ENCODE measurements at places on chromosomes 1 and 21.

- no peak for DNase-seq
Measured at GRCh38 chr21:46156378-46156645, 933 bp upstream of the FTCD start.

- no peak for DNase-seq
Measured at GRCh38 chr1:169271098-169271497, 96.5 kb downstream of the NME7 start.

- DNase-seq = no peak
Measured at GRCh38 chr1:53600561-53600960, 138.4 kb downstream of the GLIS1 start.

- no peak for DNase-seq
Measured at GRCh38 chr1:193448682-193449461, 262.5 kb upstream of the B3GALT2 start.

GRCh38 chr1:38336301-38336923, 289.8 kb upstream of the POU3F1 start:
- DNase-seq = no peak

DNA sequence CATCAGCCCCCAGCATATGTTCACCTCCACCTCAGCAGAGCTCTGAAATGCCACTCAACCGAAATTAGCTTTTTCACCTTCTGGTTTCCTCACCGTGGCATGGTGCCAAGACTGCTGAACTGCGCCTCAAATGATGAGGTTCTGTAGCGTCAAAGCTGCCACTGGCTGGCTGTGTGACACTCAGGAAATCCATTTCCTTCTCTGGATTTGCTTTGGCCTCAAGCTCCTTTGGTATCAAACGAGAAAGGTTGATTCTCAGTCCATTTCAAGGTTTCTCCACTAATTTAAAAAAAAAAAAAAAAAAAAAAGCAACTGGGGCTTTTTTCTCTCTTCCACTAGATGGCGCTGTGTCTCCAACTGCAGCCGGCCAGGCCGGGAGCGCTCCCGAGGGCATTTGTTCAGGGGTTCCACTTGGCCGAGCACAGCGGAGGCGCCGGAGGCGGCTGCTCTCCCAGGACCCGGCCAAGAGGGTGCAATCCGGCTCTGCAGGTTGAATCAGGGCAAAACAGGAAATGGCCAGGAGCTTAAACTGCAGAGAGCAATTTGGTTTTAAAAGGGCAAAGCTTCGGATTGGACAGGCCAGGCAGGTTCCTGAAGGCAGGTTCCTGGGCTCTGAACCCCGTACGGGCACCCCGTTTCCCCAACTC, 26.5 kb upstream of the PLA2G2C start:
- DNase-seq = peak; percentile 20

- no peak for DNase-seq
Measured at GRCh38 chr1:52237430-52237829, 95.5 kb downstream of the ZFYVE9 start.

DNA sequence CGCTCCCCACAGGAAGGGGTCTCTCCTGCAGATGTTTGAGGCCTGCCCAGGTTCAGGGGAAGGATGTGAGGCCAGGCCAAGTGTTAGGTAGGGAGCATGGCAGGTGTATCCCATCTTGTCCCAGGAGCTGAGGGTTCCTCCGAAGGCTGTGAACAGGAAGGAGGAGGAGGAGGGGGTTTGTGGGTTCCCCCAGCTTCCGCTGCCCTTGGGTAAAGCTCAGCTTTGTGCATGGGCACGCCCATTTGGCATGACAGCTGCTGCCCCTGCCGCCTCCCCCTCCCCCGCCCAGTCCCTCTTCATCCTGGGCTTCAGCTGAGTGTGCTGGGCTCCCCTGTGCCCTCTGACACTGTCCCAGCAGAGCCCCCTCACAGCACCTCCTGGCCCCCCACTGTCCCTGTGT, 25.5 kb downstream of the TNFRSF8 start:
- no peak for DNase-seq

DNA sequence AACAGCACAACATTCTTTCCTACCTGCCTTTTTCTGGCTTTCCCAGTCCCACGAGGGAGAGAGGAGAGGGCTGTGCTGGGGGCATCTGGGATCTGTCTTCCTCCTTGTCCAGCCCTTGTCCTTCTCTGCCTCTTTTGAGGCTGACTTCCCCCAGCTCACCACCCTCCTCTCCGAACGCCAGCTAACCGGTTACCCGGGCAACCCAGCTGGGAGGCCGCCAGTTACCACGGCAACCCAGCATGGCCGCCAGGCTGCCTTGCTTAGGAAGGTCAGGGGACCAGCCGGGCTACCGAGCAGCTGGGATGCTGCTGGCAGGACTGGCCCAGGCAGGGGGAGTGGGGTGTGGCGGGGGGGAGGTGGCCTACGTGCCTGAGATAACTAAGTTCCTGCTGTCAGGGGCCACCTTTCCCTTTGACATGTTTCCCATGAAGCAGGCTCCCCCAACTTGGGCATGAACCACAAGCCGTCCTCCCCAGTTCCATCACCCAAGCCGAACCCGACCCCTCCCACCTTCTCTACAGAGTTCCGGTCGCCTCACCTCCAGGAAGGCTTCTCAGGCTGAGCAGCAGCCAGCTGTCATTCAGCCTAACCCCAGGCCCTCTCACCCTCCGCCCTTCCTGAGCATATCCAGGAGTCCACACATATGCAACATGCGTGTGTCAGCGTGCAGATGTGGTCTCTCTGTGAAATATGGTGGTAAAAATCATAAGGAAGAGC, 8.7 kb downstream of the PLEKHA6 start:
- DNase-seq = no peak

DNA sequence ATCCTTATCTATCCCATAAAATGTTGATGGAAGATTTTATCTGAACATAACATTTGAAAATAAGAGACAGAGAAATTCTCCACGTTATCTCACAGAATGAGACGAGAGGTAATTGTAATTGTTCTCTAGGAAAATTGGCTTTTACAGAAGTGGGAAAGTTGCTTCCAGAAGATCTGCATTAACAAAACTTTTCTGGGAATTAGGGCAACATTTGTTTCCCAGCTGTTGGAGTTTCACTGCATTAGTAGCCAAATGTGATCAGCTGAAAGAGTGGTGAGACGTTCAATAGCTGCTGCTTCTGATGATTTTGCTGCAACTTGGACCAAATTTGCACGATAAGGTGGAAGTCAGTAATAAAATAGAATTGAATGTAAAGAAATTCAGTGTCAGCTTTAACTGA, 7.6 kb downstream of the CHODL start:
- DNase-seq = no peak

GRCh38 chr21:31366825-31367224, 22.8 kb upstream of the TIAM1 start:
- DNase-seq = no peak

- DNase-seq = no peak
Measured at GRCh38 chr1:43605766-43606165, 44.2 kb upstream of the KDM4A start.

DNA sequence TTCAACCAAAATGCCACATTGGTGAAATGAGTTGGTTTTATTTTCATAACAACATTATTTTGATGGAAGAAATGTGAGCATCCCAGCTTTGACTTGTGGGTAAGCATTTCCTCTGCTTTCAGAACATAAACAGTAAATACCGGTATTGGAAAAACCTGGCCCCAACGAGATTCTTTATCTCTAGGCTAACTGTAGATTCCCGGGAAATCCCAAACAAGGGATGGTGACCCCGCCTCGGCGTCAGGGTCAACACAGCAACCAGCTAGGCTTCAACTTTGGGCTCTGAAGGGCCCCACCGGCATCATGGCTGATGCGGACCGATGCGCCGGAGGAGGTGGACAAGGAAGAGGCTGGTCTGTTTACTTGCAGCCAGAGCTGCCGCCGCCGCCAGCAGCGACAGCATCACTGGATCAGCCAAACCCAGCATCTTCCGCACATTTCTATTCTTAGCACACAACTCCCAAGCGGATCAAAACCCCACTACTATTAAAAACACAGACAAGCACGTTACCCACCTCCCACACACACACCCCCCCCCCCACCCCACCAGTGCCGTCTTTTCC, 1.1 kb downstream of the AKT3 start:
- DNase-seq = peak; percentile 19

DNA sequence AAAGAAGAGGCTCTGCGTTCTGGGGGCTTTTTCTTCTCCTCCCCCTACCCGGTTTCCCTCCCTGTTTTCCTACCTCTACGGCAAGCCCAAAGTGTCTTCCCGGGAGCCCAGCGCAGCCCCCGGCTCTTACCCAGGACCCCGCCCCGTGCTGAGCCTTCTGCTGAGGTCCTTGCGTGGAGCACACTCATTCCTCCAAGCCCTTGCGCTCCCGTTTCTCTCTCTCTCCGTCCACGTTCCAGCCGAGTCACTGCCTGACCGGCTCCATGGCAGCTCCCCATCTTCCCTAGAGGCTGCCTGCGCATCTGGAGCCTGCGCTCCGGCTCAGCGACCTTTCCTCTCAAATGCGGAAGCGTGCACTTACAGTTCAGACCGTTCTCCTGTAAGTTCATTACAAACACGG, 24.9 kb upstream of the PDXK start:
- no peak for DNase-seq

GRCh38 chr1:222777977-222778376, 36.9 kb upstream of the DISP1 start:
- DNase-seq = no peak

- DNase-seq = no peak
Measured at GRCh38 chr1:5713101-5714010, 278.9 kb downstream of the NPHP4 start.

GRCh38 chr1:6261615-6261995, 707 bp upstream of the GPR153 start:
- DNase-seq = no peak

DNA sequence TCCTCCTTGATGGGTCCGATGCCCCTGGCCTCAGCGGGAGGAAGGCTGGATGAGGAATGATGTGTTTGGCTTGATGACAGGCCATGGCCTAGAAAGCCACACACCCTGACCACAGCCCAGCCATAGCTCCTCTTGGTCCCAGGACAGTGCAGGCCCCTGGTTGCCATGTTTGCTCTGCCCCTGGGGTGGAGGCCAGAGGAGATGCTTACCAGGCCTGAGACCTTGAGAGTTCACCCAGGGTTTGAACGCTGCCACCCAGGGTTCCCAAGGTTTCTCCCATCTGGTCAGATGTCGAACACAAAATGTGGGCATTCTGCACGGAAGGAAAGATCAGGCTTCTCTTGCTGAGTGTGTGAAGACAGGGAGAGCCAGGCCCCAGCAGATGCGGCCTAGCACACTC, 2.6 kb downstream of the C1orf226 start:
- DNase-seq = no peak

DNA sequence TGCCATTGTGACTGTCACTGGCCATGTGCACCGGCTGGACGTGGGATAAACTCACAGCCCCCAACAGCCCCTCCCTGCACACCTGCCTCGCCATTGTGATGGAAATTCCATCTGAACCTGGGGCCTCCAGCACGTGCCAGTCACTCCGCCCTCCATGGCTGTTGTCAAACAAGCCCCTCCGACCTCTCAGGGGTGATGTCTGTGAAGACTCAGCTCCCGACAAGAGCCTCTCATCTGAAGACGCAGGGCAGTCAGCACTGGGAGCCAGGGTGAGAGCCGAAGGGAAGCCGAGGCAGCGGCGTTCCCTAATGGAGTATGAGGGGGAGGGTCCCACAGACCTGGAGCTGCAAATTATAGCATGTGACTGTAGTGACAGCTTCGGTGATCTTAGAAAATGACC, 1.4 kb upstream of the KRTAP10-2 start:
- no peak for DNase-seq

DNA sequence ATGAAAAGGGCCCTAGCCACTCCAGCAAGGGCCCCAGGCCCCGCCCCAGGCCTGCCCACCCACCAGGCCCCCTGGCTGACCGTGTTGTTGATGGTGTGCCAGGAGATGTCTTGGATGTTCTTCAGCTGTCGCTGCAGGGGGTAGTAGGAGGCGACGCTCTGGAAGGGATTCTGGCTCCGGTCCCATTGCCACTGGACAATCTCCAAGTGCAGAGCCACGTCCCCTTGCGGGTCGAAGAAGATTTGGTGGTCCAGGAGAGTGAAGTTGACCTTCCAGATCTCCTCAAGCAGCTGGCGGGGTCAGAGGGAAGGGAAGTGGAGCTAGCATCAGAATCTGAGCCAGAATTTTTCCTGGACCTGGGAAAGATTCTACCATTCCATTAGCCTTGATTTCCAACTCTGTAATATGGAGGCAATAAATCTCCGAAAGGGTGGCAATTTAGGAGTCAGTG, 10.2 kb downstream of the TAS1R2 start:
- DNase-seq = no peak

GRCh38 chr1:10510520-10511493, 36.1 kb downstream of the PEX14 start:
- no peak for DNase-seq

DNA sequence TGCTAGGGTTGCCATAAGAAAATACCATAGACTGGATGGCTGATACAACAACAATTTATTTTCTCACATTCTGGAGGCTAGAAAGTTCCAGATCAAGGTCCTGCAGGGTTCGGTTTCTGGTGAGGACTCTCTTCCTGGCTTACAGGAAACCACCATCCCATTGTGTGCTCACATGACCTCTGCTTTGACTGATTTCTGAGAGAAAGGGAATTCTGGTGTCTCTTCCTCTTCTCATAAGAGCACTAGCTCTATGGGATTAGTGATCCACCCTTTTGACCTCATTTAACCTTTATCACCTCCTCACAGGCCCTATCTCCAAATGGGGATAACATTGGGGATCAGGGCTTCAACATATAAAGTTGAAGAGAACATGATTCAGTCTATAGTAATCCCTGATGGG, 47.5 kb downstream of the MRPL39 start:
- DNase-seq = no peak

GRCh38 chr21:27017246-27017645, 50.4 kb upstream of the ADAMTS5 start:
- no peak for DNase-seq

GRCh38 chr1:60942896-60943638, 139.3 kb upstream of the NFIA start:
- DNase-seq = no peak

GRCh38 chr1:236545621-236546169, 21.9 kb downstream of the LGALS8 start:
- no peak for DNase-seq

GRCh38 chr1:176515310-176515709, 52.3 kb downstream of the PAPPA2 start:
- no peak for DNase-seq

- no peak for DNase-seq
Measured at GRCh38 chr1:151849126-151849525, 4.4 kb downstream of the THEM5 start.

- DNase-seq = no peak
Measured at GRCh38 chr1:146039844-146040194, 18.3 kb upstream of the HJV start.

DNA sequence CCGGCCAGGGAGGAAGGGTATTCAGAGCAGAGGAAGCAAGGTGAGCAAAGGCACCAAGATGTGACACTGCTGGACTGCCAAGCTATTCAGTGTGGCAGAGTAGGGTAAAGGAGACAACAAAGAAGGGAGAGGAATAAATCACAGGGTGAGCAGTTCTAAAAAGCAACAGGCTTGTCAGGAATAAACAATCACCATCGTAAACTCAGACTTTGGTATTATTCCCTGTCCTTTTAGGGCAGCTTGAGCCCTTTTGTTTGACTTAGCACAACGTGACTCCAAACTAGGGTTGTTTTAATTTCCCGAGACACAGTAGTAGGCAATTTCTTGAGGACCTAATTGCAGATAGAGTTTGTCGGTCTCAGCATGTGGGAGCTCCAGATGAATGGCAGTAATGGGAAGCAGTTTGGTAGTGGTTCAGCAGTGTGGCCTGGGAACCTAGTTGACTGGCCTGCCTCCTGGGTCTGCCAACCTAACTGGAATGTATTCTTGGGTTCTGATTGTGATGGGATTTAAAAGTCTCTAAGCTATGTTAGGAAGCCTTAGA, 4.3 kb downstream of the CR1L start:
- no peak for DNase-seq
